ENCODE measurements at places on chromosomes 2 and 18.

DNA sequence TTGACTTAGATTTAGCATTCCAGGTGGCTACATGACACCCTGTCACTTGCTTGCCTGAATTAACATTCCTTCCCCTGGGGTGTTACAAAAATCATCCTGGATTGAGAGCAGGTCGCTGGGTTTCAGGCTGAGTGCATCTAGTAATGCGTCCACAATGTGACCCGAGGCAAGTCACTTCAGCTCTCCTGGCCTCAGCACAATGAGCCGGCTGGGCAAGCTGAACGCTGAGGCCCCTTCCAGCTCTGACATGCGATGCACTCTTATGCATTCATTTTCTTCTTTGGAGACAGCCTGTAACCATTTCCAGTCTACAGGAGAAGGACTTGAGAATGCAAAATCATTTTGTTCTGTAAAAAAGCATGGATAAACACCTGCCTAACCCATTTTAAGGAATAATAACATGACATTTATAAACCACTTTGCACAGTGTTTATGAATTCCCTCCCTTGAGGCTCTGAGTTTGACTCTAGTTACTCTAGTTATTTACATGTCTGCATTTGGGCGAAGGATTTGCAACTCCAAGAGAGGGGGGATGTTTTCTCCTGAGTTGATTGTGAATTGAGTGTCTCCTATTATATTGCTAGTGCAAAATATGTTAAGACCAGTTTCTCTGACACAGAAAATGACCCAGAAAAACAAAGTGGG lies 63.0 kb upstream of the CPO start:
- DNase-seq, result no peak

DNA sequence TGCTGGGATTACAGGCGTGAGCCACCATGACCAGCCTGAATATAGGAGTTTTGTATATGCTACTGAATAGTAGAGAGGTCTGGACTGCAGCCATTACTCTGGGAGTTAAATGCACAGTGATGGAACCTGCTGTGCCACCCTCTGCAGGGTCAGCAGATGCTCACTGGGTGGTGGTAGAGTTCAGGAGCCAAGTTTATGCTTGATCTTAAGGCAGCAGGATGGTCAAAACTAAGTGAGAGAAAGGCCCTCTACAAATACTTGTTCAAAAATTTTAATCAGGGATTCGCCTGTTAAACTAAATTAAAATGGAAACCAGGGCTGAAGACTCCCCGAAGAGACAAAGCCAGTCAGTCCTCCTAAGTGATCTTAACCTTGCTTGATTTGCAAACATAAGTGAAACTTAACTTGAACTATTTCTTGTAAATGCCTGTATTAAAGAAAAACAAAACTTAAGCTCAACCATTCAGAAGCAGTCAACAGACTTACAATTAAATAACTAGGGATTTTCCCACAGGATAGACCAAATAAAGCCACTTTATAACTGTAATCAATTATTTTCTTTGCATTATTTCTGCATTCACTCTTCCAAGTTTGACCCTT lies 4.2 kb upstream of the WDFY1 start:
- DNase-seq, result no peak

GRCh38 chr2:121260370-121261154 lies 24.4 kb downstream of the TFCP2L1 start:
- no peak for DNase-seq

DNA sequence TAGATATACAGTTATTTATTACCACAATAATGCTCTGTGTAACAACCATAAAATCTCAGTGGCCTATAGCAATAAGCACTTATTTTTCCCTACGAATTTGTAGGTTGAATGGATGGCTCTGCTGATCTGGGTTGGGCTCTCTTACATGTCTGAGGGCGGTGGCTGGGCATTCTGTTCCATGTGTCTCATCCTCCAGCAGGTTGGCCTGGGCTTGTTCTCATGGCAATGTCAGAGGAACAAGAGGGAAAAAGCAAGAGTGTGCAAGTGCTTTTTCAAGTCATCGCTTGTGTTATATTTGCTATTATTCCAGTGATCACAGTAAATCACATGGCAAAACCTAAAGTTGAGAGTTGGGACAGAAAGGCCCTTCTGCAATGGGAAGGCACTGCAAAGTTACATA lies 30.4 kb upstream of the MYO3B start:
- no peak for DNase-seq

GRCh38 chr2:118940486-118941120 lies 1.4 kb upstream of the MARCO start:
- DNase-seq, result no peak

DNA sequence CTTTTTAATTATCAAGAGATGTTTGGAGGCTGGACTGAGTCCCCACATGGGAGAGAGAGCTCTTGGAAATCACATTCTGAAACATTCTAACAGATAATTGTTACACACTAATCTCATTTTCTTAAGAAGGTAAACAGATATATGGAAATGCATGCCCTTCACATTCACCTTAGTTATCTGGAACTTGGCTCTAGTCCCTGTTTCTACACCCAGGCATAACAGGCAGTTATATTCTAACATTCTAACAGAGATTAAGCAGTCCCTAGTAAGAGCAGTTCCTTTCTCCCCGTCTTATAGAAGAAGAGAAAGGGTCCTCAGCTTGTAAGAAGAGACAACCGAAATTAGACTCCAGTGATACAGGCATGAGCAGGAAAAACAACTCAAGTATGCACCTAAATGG lies 385.4 kb downstream of the SOX11 start:
- no peak for DNase-seq

- DNase-seq, result no peak
These were observed 143.1 kb downstream of the GRB14 start for GRCh38 chr2:164478205-164478604.

DNA sequence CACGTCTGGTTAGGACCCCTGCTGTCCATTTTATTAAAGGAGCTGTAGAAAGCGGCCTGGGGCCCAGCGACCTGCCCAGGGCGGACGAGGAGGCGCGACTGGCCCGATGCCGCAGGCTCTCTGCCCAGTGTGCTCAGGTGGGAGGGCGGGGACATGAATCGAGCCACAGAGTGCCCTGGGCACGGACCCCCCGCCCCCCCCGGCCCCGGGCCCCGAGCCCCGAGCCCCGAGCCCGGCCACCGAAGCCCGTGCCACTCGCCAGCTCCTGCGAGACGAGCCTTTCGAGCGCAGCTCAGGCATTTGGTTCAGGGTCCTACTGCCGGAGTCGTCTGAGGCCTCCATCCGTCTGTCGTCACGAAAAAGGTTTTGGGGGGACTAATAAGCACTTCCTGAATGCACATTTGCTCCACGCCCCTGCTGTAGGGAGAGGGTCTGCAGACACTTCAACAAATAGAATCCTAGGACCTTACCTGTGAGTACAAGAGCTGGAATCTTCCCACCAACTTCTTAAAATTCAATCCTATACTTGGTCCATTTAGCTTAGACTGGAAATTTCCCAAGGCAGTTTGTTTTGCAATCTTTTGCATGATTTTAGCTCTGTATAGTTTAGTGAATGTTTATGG lies 602 bp upstream of the ADAM17 start:
- no peak for DNase-seq

GRCh38 chr2:169011698-169012097 lies 19.4 kb downstream of the ABCB11 start:
- DNase-seq, result no peak

DNA sequence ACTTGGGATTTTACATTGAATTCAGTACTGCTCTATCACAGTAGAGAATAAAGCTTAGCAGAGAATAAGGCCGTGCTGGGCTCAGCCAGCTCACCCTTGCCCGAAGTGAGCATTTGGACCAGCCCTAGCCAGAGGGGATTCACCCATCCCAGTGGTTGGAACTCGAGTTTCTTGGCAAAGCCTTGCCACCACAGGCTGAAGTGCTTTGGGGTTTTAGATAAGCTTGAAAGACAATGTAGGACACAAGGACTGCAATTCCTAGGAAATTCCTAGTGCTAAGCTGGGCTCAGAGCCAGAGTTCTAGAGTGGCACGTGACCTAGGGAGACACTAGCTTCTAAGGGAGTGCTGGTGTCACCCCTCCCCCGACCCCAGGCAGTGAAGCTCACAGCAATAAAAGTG lies 28.0 kb downstream of the SERPINB11 start:
- no peak for DNase-seq

- DNase-seq, result no peak
These were observed 526.9 kb upstream of the HNMT start for GRCh38 chr2:137437386-137437785.

DNA sequence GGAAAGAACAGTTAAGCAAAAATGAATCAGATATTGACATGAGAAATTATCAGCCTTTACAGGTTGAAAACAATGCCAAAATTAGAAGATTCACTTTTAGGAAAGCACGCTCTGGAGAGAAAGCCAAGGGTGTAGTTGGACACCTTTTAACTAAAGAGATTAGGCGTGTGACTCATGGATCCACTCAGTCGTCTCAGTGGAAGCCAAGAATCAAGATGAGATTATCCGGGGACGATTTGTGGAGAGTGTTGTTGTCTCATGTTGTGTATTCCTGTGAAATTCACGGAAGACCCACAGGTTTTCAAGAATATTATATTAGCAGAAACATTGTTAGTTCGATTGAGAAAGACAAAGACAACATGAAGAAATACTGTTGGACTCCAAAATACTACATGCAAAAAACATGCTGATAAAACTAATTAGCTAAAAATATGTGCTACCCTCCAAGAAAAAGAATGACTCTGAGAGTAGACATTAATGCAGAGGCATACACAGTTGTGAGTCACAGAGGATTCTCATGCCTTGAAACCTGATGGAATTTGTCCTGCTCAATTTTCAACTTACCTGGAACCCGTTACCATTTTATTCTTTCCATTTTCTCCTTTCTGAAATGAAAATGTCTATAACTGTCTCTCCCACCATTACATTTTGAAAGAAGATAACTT lies 192.1 kb upstream of the RND3 start:
- no peak for DNase-seq

DNA sequence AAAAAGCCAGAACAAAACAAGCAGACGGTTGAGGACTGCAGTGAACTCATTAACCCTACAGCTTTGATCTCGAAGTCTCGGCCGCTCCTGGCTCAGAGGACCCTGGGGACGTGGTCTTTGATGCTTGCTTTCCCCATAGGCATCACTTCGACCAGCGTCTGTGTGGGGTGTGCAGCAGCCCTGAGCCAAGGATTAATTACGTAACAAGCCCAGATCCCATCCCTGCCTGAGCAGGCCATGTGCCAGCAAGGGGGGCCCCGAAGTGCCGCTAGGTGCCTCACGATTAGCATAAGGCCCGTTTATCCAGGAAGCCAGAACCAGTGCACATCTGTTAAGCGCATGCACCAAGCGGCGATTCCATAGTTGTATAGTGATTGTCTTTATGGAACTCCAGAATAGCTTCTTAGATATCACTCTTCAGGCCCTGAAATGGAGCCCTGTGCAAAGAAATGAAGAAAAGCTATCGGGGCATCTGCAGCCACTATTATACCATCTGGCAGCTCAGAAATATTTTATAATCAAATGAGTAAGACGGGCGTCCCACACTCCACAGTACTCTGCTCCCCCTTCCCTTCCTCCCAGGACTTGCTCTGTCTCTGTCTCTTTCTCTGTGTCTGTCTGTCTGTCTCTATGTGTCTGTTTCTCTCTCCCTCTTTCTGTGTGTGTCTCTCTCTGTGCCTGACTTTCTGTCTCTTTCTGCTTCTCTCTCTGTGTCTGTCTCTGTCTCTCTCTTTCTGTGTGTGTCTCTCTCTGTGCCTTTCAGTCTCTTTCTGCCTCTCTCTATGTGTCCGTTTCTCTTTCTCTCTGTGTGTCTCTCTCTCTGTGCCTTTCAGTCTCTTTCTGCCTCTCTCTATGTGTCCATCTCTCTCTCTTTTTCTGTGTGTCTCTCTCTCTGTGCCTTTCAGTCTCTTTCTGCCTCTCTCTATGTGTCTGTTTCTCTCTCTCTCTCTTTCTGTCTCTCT lies 41.7 kb downstream of the HPCAL1 start:
- DNase-seq, result no peak

GRCh38 chr2:15691586-15692310 lies 100.1 kb downstream of the DDX1 start:
- DNase-seq, result no peak

GRCh38 chr2:171225989-171226388 lies 65.3 kb upstream of the TLK1 start:
- no peak for DNase-seq

GRCh38 chr2:234913208-234913626 lies 38.6 kb upstream of the SH3BP4 start:
- no peak for DNase-seq

GRCh38 chr2:950080-950966 lies at the start of gene SNTG2:
Gene SNTG2 (plus strand): TSS chr2:950849. CDS start chr2:950997, 148 bp downstream.
- peak; percentile 41 for DNase-seq

DNA sequence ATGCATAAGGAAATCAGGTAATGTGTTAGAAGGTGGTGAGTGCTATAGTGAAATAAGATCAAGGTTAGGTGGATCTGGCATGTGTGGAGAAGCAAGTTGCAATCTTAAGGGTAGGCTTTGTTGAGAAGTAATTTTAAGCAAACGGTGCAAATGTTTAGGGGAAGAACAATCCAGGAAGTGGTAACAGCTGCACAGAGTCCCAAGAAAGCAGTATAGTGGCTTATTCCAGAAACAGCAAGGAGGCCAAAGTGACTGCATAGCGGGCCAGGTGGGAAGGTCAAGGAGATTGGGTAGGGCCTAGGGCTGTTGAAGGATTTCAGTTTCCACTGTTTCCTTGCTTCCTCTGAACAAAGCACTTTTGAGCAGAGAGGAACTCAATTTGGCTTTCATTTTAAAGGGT lies 30.0 kb upstream of the RAB1A start:
- DNase-seq, result no peak

DNA sequence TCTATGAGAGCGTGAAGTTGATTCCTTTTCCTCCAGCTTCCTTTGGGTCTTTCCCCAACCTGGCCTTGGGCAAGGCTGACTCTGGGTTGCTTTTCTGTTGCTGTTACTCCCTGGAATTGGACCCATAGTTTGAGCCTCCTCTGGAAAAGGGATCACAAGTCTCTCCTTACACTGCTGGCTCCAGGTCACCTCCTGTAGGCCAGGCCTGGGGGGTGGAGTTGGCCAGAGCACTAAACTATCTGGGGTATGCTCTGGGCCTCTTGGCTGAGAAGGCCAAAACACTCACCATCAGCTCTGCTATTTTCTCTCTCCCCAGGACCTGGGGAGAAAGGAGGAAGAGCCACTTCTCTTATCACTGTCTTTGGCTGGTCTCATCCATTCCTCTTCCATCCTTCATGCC lies 56.5 kb upstream of the NCOA1 start:
- DNase-seq, result no peak

DNA sequence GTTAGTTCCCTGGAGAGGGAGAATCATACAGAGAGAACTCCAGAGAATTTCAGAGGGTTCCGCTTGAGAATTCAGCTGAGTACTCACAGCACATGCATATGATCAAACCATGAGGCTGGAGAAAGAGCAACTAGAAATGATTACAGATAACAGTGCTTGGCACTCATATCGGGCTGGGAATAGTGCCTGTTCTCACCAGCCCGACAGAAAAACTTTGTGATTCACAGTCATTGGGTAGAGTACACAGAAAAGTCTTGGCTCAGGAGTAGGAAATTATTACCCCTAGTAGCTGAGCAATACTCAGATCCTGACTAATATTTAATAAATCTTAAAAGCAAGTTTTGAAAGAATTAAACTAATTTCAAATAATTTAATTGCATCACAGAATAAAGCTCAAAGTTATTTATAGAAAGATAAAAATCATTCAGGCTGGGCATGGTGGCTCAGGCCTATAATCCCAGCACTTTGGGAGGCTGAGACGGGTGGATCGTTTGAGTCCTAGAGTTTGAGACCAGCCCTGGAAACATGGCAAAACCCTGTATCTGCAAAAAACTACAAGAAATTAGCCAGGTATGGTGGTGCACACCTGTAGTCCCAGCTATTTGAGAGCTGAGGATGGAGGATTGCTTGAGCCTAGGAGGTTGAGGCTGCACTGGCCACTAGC lies 6.8 kb downstream of the WDPCP start:
- DNase-seq, result no peak

- no peak for DNase-seq
These were observed 180.6 kb downstream of the MREG start for GRCh38 chr2:215832791-215833190.

- DNase-seq, result no peak
These were observed 48.1 kb downstream of the SEMA4F start for GRCh38 chr2:74702001-74702715.

Measured in stimulated activated CD4-positive, alpha-beta T cell treated with anti-CD3 and anti-CD28 coated beads, TNF-alpha, amount 100 ng/mL, for 1 hour (primary cell).